ENCODE measurements at places on chromosomes 16 and 17.

DNA sequence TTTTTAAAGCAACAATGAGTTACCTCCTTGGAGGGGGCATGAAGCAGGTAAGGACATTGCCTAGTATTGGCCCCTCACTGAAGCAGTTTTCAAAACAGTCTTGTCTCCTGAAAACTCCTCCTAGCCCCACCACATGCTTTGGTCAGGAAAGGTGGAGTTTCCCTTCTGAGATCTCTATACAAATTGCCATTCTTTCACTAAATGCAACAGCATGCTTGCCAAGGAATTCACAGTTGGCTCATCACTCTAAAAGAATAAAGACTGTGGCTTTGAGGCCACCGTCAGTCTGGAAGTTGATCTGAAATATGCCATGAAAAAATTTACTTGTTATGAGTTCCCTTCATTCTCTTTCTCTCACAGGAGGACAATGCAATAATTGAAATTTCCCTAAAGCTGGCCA, 4.2 kb downstream of the TTC19 start:
- H3K27me3 ChIP-seq, result no peaks in the 10 kb centered on the region
- H3K4me3 ChIP-seq, result no peak overlapping the region
- H3K27ac ChIP-seq, result no peak overlapping the region
- H3K4me1 ChIP-seq, result peaks cover 7% of the 10 kb centered on the region
- H3K36me3 ChIP-seq, result peaks cover 36% of the 10 kb centered on the region

DNA sequence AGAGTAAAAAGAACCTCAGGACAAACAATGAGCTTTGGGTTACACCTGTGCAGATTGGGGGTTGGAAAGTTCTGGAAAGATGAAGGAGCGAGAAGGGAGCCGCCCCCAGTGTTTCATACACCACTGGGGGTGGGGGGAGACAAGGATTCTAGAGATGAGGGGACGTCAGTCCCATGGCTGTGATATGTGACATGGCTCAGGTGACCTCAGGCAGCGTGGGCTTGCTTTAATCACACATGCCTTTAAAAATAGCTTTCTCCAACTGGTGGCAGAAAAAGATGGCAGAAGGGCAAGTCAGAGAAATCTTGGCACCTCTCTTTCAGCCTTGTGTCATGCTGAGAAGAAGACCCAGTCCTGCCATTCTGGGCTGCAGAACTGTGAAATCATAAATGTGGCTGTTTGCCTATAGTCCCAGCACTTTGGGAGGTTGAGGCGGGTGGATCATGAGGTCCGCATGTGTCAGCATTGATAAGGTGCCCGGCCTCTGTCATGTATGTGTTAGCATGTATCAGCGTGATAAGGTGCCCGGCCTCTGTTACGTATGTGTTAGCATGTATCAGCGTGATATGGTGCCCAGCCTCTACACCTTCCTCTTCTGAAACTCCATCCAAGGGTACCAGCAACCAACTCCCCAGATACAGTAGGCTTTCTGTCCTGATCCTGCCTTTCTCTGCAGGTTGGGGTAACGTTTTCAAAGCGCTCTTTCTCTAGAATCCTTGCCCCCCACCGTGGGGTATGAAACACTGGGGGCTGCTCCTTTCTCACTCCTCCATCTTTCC, 25.0 kb downstream of the WIPI1 start:
- H3K4me3 ChIP-seq, result no peak overlapping the region
- H3K27ac ChIP-seq, result no peak overlapping the region
- H3K36me3 ChIP-seq, result peaks cover 70% of the 10 kb centered on the region

DNA sequence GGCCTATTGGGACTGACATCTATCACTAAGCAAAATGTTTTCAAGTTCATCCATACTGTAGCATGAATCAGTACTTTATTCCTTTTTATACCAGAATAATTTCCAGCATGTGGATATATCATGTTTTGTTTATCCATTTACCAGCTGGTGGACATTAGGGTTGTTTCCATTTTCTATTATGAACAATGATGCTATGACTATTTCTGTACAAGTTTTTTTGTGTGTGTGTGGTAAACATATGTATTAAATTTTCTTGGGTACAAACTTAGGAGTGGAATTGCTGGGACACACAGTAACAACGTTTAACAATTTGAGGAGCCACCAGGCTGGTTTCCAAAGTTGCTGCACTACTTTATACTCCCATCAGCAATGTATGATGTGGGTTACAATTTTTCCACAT, 91.0 kb downstream of the USP32 start:
- H3K27ac ChIP-seq, result no peak overlapping the region
- H3K27me3 ChIP-seq, result no peaks in the 10 kb centered on the region
- H3K36me3 ChIP-seq, result peaks cover 1% of the 10 kb centered on the region

DNA sequence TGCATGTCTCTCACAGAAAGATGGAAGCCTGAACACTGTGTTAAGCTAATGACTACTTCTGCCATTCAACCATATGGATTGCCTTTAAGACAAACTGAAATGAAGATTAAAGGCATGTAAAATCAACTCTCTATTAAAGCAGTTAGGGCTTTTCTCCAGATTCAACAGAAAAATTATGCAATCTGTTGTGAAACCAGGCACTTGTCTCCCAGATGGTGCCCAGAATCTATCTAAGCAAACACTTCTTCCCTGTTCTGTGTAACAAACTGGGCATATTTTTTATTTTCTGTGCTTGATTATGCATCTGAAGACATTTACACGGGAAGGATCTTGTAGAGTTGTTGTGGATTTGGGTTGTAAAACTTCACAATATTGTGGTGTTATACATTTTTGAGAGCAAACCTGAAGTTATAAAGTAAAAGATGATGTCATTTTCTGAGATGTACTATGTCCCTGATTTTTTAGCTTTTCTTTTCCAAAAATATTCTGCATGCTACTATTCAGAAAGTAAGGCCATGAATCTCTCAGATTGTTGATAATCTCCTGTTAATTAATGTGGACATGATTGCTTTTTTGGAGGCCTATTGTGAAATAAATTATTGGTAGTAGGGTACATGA, 1550.3 kb downstream of the CDH8 start:
- no peaks in the 10 kb centered on the region for H3K36me3 ChIP-seq
- H3K4me3 ChIP-seq, result no peak overlapping the region
- no peak overlapping the region for H3K27ac ChIP-seq
- H3K4me1 ChIP-seq, result no peaks in the 10 kb centered on the region
- no peak for DNase-seq

DNA sequence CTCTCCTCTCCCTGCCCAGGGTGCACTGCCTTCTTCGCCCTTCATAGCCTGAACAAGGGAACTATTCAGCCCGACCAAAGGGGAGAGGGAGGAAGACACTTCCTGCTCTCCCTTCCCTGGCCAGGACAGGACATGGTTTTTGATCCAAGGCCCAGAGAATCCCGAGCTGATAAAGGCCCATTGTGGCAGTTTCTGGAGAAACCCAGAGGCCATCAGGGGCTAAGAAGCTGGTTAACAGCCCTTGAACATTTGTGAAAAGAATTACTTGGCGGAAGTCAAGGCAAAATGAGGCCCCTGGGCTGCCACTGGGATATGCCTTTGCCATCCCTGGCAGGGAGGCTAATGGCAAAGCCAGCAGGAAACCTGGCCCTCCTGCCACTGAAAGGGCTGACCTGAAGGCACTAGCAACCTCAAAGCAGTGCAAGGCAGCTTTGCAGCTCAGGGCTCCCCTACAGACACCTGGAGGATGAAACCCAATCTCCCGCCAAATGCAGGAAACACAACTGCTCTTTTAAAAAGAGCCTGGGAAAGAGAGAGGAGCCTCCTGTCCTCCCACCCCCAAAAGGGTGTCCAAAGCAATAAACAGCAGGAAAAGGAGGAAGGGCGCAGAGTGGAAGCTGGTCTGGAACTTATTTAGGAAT, 12.6 kb downstream of the PHB1 start:
- no peaks in the 10 kb centered on the region for H3K4me1 ChIP-seq
- no peak overlapping the region for H3K27ac ChIP-seq
- no peak for DNase-seq
- no peak overlapping the region for H3K4me3 ChIP-seq
- peaks cover 34% of the 10 kb centered on the region for H3K36me3 ChIP-seq
- H3K27me3 ChIP-seq, result peaks cover 7% of the 10 kb centered on the region

DNA sequence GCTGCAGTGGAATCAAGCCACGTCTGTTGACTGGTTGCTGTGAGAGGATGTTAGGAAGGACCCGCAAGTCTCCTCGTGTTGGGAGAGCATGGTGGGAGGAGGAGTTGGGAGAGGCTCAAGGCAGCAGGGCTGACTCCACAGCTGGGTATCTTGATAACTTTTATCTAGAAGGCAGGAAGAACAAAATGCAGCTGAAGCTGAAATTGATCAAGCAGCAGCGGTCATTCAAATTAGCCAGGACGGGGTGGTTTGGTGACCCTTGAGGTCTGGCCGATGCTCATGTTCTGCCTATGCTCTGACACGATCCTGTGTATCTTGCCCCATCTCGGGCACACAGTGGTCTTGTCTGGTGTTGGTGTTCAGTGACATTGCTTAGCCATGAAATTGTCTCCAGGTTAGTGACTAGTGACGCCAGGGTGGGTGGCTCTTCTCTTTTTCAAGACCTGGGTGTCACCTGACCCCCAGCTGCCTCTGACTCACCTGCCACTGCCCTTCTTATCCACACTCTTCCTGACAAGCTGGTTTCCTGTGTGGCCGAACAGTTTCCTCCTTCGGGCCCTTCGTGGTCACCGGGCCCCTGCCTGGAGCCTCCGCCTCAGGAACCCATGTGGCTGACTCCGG, 19.1 kb downstream of the NPTX1 start:
- no peaks in the 10 kb centered on the region for H3K36me3 ChIP-seq
- H3K4me1 ChIP-seq, result peaks cover 5% of the 10 kb centered on the region
- DNase-seq, result no peak
- H3K27ac ChIP-seq, result no peak overlapping the region

DNA sequence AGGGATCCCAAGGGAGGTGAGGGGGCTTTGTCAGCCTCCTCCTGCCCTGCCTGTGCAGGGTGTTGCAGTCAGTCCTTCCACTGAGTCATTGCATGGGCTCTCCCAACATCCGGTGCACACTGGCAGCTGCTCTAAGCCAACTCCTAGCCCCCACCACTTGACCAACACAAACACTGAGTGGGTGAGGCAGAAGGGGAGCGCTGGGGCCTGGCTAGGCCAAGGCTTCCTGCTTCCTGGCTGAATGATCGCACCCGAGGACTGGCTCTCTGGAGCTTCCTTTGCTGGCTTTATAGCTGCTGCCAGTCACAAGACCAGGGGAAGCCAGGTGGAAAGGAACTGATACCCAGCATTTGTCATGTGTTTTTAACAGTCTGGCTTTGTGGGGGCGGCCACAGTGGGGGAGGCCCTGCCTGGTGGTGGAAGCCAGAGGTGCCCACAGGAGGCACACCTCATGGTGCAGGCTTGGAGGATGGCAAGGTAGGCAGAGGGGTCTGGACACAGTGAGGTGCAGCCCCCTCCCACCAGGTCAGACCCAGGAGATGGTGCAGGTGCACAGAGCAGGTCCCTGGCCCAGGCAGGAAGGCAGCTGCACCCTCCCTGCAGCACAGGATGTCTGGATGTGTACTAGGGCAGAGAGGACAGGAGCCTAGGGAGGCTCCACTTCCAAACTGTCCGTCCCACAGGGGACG, 6.8 kb downstream of the MPG start:
- H3K27me3 ChIP-seq, result no peaks in the 10 kb centered on the region
- H3K4me3 ChIP-seq, result no peak overlapping the region
- peak; percentile 96 for DNase-seq
- H3K36me3 ChIP-seq, result peaks cover 64% of the 10 kb centered on the region
- H3K4me1 ChIP-seq, result peaks cover 18% of the 10 kb centered on the region
- H3K27ac ChIP-seq, result peak overlapping the region; percentile 79

GRCh38 chr17:17805575-17805974, 31.2 kb downstream of the SREBF1 start:
- DNase-seq, result no peak
- no peak overlapping the region for H3K4me3 ChIP-seq
- no peak overlapping the region for H3K27ac ChIP-seq
- H3K36me3 ChIP-seq, result peaks cover 56% of the 10 kb centered on the region

- H3K36me3 ChIP-seq, result no peaks in the 10 kb centered on the region
- no peak overlapping the region for H3K4me3 ChIP-seq
- H3K4me1 ChIP-seq, result peaks cover 25% of the 10 kb centered on the region
These were observed 16.7 kb downstream of the SOCS3 start for GRCh38 chr17:78343187-78343542.

- peak; percentile 55 for DNase-seq
- no peak overlapping the region for H3K4me3 ChIP-seq
- H3K27ac ChIP-seq, result no peak overlapping the region
- H3K27me3 ChIP-seq, result no peaks in the 10 kb centered on the region
These were observed 2.3 kb downstream of the NAT9 start for GRCh38 chr17:74773871-74774286.

GRCh38 chr17:72726936-72727335, 365.6 kb downstream of the SLC39A11 start:
- H3K27ac ChIP-seq, result no peak overlapping the region
- H3K4me1 ChIP-seq, result peaks cover 8% of the 10 kb centered on the region
- H3K36me3 ChIP-seq, result no peaks in the 10 kb centered on the region
- peak; percentile 77 for DNase-seq

DNA sequence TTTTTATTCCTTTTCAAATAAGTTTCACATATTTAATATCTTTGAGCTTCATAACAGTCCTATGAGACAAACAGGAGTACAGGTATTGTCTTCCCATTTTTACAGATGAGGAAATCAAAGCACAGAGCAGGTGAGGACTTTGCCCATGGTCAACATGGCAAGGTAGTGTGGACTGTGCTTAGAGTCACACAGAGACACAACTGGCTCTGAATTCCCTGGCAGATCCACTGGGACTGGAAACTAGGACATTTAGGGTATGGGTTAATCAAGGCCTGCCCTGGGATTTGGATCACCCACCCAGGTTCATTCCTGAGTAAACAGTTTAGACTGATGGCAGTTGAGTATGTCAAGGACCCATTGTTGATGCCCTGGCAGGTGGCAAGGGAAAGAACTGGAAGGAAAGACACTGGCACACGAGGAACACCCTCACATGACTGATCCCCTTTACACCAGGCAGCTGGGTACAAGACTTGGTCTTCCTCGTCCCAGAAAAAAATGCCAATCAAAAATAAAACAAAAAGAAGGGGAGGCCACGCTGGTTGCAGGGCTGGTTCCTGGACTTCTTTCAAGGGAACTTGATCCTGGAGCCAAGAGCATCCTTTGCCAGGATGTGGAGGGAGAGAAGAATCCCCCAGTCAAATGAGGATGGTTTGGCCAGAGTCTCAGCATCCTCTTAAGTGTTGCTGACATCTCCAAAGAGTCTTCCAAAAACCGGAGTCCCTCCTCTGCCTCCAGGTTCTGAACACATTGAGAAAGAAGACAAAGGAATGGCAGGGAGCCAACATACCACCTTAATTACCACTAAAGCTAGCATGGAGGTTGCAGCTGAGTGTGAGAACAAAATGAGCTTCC, 34.9 kb downstream of the CHD9 start:
- peak overlapping the region; percentile 10 for H3K27ac ChIP-seq
- H3K27me3 ChIP-seq, result no peaks in the 10 kb centered on the region

- H3K27me3 ChIP-seq, result no peaks in the 10 kb centered on the region
- H3K4me1 ChIP-seq, result no peaks in the 10 kb centered on the region
- DNase-seq, result peak; percentile 35
These were observed 30.0 kb downstream of the WFDC1 start for GRCh38 chr16:84324434-84325262.

Measured in IMR-90 (cell line).